ENCODE measurements at places on chromosomes 11 and 22.

DNA sequence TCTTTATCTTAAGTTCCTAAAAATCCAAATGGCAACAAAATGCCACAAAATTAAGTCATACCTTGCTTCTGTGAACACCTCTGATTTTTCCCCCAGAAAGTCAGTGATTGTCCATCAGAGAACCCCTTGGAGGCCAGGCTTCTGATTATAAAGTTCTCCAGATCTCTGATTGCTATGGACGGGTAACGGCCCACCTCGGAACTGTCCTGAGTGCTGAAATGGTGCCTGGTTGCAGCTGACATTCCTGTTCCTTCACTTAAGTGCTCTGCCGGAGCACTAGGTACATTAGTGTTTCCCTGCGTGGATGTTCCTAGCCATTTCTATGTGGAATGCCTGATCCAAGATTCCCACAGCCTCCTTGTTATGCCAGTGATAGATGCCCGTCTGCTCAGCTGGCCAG, 85.0 kb downstream of the CHST1 start:
- no peak for DNase-seq

DNA sequence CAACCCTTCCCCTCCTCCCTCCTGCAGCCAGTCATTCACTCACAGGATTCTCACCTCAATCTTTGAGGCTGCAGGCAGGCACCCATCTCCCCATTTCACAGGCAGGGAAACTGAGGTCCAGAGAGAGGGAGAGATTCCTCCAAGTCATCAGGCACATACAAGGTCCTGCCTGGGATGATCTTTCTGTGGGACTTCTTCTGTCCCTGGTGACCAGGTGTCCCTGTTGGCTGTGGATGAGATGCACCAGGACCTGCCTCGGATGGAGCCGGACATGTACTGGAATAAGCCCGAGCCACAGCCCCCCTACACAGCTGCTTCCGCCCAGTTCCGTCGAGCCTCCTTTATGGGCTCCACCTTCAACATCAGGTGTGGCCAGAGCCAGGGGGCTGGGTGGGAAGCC, 7.8 kb downstream of the FTH1 start:
- no peak for DNase-seq

- DNase-seq = no peak
These were observed 1.1 kb downstream of the GLYAT start for GRCh38 chr11:58730507-58731089.

DNA sequence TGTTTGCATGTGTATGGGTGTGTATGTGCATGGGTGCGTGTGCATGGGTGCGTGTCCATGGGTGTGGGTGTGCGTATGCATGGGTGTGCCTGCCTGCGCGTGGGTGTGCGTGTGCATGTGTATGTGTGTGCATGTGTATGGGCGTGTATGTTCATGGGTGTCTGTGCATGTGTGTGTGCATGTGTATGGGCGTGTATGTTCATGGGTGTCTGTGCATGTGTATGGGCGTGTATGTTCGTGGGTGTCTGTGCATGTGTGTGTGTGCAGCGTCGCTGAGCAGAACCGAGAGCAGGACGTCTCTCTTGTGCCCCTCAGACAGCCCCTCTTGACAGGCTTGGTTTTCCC, 13.9 kb downstream of the IL17REL start:
- DNase-seq = no peak
